ENCODE measurements at places on chromosomes 13 and 19.

DNA sequence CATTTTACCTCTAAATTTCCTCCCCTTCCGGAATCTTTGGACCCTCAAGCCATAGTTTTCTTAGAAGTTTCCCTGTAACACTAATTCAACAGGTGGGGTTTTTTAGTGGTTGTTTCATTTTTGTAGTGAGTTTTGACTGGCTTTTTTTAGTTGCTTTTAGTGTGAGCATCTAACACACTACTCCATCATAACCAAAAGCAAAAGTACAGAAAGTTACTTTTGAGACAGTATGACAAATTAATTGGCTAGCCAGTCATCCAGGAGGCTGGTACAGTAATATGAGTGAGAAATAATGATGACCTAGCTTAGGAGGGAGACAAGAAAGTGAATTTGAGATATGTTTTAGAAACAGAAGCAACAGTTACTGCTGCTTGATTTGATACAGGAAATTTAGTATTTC is 71.5 kb downstream of the DNAJC15 start:
- DNase-seq = no peak

GRCh38 chr19:17025991-17026658 is 485 bp downstream of the CPAMD8 start:
- DNase-seq = no peak

DNA sequence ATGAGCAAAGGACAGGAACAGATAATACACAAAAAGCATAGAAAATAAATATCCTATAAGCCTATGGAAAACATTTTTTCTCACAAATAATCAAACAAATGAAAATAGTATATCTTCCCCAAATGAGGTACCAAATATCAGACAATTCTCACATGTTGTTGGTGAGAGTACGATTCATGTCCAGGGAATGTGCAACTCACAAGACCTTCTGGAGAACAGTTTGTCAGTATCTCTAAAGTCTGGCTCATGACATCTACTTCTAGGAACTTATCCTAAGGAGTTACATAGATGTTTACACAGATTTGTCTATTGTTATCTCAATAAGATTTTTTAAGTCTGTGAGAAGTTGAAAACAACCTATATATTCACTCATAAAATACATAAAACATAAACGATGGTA is 80.3 kb upstream of the ARHGEF7 start:
- DNase-seq = no peak

GRCh38 chr19:32352241-32352630 is 6.8 kb downstream of the ZNF507 start:
- no peak for DNase-seq

GRCh38 chr13:50936679-50937078 is 27.1 kb downstream of the RNASEH2B start:
- DNase-seq = no peak

GRCh38 chr13:24275041-24275440 is 34.3 kb upstream of the C1QTNF9 start:
- DNase-seq = no peak

DNA sequence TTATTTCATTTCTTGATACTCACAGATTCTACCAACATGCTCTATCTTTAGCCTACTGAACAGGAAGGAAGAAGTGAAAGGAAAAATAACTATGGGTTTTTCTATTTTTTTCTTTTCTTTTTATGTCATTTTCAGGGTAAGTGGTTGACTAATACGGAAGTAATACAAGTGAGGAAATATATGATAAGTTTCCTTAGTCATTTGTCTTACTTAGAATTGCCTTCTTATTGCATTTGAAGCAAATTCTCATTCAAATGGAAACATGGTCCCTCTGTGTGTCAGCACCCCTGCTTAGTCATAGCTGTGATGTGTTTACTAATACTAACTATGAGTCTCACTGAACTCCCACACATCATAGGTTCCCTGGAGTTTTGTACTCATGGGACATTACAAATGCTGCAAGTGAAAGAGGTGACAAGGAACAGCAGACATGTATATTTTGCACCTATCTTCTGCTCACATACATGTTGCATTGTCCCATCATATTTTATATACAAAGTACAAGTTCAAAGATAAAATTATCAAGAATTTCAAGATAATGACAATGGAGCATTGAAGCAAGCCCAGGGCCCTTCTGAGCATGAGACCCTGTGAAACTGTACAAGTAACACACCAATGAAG is 60.1 kb downstream of the DCT start:
- DNase-seq = no peak

DNA sequence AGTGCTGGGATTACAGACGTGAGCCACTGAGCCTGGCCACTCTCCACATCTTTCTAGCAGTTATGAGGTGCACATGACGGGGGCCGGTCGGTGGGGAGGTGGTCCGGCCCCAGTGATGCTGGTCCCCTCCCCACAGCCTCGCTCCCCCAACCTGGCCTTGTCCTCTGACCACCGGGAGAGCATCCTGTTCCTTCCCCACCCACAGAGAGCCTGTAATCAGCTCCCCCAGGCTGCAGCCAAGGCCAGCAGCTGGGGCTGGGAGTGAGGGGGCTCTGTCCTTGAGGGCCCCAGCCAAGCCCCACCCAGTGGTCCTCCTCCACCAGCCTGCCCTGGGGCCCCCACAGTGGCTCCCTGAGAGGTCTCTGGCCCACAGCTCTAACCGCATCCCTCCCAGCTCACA is 3.0 kb upstream of the INSL3 start:
- no peak for DNase-seq

GRCh38 chr19:11125994-11126685 is 29.4 kb downstream of the SPC24 start:
- peak; percentile 32 for DNase-seq

- DNase-seq = no peak
Observed at GRCh38 chr13:112917737-112918136, 51.3 kb upstream of the MCF2L start.

GRCh38 chr13:91360246-91360751 is 12.8 kb downstream of the MIR17HG start:
- DNase-seq = no peak

- DNase-seq = no peak
Observed at GRCh38 chr13:28056426-28056825, 44.0 kb downstream of the FLT3 start.

DNA sequence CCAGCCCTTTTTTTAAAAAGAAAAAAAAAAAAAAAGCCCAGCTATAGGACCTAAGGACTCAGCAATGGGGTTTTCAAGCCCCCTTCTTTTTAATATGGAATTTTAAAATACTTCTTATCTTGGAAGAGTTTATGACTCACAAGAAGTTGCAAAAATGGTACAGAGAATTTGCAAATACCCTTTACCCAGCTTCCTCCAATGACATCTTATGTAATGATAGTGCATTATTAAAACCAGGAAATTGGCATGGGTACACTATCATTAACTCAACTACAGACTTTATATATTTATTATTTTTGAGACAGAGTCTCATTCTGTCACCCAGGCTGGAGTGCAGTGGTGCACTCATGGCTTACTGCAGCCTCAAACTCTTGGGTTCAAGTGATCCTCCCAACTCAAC is 16.1 kb downstream of the TMEM38A start:
- no peak for DNase-seq

DNA sequence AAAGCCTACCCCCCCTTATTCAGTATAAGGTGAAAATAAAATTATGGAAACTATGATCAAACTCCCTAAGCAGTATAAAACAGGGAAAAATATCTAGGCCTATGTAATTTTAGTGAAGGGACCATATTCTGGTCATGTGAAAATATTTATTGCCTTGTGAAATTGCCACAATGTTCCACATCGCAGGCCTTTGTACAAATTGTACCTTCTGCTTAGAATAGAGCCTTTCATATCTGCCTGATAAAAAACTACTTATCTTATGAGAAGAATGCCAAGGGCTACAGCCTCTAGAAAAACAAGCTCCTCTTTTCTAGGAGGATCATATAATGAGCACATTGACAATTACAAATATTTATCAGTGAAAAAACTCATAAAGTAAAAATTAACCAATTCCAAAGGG is 1280.0 kb downstream of the EFNB2 start:
- no peak for DNase-seq

- DNase-seq = no peak
Observed at GRCh38 chr19:46981286-46981945, 38.2 kb upstream of the NPAS1 start.

DNA sequence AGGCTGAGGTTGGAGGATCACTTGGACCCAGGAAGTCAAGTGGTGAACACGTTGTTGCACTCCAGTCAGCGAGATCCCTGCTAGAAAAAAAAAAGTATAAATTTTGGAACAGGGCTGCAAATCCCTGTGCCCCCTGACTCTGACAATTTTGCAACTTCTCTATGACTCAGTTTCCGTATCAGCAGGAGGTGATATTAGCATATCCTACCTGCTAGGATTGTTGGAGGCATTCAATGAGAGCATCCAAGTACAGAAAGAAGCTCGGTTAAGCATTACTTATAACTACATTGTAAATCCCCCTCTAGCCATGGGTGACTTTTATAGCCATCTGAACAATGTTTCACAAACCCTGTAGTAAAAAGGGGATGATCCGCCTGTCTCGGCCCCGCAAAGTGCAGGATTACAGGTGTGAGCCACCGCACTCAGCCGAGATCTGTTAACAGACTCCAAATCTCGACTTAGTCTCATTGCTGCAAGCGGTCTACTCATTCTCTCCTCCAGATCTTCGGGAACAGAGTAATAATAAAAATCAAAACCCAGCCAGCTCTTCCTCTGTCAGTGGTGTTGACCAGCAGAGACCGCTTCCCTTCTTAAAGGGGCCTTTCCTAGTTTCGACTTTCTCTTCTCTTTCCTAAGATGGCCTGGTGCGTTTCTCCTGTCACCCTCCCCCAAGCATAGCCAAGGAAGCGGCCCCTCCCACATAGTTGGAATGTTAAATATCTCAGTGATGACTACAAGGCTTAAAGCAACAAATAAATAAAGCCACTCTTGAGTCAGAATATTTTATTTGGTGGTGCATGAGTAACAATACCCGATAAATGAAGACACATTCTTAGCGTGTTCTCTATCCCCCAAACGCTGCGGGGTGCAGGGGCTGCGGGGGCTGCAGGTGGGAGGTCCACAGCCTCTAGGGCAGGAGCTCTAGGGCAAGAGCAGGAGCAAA is 10.3 kb upstream of the BICRA start:
- peak; percentile 95 for DNase-seq

DNA sequence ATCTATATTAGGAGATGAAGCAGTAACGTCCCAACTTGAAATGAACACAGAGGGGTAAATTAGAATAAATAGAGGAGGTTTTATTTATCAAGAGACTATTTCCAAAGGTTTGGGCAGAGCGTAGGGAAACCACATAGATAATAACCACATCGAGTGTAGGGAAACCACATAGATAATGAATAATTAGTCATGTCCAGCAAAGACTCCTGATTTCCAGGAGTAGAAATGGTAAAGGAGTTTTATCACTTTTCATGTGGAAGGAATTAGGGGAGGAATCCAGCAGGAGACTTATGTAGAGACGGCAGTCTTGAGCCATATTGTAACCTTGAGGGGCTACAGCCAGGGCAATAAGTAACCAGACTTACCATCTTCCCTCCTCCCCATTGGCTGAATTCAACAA is 136.3 kb upstream of the CSNK1A1L start:
- DNase-seq = no peak

- DNase-seq = no peak
Observed at GRCh38 chr13:35283856-35284255, 192.6 kb downstream of the MAB21L1 start.

GRCh38 chr19:28130066-28130511 is 1082.9 kb downstream of the UQCRFS1 start:
- DNase-seq = no peak

DNA sequence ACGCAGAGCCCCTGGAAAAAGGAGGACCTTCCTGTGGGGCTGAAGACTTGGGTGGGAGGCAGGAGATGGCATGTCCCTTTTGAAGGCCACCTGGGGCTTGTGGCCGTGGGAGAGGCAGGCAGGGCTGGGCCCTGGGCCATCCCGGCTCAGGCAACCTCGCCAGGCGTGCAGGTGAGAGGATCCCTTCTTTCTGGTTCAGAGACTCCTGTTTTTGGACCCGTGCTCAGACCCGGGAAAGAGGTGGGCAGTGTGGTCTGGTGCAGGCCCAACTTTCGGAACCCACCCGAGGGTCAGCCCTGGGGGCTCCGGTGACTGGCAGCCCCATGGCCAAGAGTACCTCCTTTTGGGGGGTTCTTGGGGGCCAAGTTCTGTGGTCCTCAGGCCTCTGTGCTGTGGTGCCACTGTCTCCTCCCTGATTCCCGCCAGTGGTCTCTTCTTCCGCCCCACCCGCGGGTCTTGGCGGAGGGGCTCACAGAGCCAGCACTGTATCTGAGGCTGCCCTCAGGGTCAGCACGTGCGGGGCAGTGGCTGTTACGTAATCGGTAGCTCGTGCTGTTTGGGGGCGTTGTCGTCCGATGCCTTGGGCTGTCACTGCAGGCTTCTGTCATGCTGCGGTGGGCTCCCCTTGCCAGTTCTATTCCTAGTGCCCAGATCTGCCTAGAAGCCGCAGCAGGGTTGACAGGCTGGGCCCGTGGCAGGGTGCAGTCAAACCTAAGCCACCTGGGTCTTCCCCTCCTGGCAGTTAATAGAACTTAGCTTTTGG is 42.7 kb downstream of the KDM4B start:
- DNase-seq = no peak

- no peak for DNase-seq
Observed at GRCh38 chr13:95083758-95084157, 217.5 kb downstream of the ABCC4 start.

DNA sequence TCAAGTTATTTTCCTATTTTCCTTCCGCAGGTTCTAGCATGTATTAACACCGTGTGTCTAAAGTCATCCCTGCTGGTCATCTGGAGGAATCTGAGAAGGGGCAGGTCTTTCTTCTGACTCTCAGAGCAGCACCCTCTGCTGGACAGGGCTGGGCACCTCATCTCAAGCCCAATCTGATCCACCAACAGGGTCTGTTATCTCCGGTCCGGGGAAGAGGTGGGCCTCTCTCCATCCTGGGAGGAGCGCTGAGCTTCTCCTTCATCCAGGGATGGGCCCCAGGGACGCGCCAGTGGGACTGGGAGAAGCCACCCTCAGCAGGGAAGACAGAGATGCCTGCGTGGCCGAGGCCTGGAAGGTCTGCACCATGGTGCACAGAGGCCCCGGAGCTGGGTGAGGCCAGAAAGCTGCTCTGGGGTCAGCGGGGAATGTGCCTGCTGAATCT is 26.0 kb upstream of the ZNF331 start:
- DNase-seq = peak; percentile 16

DNA sequence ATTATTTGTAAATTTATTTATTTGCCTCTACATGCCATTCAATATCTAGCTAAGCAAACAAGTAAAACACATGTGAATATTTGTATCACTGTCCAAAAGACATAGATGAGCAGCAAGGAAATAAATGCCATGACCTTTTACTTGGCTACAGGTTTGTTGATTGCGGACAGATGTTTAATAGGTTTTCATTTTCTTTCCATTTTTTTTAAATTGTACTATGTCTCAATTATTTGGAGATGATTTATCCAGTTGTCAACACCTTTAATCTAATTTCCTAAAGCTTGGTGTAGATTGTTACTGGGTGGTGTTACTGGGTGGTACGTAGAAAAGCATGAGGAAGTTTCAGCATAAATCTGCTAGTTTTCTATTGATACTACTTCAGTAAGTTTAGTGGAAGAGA is 560.6 kb upstream of the SPRY2 start:
- DNase-seq = no peak

DNA sequence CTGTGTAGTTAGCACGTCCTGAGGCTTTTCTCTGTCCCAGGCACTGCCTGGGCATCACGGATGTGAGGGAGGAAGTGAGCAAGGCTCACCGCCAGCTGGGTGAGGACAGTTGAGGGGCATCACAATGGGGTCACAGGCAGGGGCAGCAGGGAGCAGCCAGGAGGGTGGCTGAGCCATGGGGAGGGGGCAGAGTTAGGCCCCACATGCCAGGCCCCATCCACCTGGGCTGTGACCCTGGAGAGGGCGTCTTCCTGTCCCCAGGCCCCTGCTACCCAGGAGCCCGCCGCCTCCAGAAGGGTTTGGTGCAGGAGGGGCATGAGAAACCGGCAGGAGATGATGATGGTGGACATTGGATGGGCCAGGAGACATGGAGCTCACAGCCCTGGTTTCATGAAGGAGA is 56.8 kb upstream of the F7 start:
- DNase-seq = no peak

Measured in kidney glomerular epithelial cell (primary cell).